ENCODE measurements at places on chromosomes 3 and 15.

DNA sequence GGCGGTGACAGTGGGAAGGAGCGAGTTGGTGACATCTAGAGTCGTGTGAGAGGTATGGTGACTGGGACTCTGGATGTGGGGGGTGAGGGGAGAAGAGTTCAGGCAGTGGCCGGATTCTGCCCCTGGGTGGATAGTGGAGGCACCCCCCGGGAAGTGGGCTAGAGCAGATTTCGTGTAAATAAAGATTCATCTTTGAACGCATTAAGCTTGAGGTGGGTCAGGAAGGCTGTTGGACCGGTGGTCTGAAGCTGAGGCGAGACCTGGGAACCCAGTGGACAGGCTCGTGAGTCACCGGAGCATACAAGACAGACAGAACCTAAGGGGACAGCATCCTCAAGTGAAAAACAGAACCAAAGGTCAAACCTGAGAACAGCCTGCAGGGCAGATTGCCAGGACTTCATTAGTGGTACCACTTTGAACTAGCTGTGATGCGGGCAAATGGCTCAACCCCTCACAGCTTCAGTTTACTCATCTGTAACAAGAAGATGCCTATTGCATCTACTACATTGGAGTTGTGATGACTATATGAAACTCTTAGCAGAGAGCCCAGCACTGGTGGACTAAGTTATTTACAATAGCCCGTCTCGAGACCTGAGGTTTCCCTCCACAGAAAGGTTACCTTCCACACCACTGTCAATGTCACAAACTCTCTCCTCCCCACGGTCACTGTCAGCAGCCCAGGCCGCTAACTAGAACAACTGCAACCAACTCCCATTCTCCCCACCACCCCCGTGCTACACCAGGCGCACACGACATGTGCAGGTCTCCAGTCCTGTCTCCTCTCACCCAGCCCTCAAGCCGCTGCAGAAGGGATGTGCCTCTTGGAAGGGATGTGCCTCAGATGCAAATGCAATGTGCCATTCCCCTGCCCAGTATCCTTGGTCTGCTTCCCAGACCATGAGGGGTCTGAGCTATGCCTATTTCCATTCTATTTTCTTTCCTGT is 901 bp upstream of the CLN6 start:
- DNase-seq: no peak

- no peak for DNase-seq
Measured at GRCh38 chr15:70036585-70037291, 61.0 kb downstream of the TLE3 start.

DNA sequence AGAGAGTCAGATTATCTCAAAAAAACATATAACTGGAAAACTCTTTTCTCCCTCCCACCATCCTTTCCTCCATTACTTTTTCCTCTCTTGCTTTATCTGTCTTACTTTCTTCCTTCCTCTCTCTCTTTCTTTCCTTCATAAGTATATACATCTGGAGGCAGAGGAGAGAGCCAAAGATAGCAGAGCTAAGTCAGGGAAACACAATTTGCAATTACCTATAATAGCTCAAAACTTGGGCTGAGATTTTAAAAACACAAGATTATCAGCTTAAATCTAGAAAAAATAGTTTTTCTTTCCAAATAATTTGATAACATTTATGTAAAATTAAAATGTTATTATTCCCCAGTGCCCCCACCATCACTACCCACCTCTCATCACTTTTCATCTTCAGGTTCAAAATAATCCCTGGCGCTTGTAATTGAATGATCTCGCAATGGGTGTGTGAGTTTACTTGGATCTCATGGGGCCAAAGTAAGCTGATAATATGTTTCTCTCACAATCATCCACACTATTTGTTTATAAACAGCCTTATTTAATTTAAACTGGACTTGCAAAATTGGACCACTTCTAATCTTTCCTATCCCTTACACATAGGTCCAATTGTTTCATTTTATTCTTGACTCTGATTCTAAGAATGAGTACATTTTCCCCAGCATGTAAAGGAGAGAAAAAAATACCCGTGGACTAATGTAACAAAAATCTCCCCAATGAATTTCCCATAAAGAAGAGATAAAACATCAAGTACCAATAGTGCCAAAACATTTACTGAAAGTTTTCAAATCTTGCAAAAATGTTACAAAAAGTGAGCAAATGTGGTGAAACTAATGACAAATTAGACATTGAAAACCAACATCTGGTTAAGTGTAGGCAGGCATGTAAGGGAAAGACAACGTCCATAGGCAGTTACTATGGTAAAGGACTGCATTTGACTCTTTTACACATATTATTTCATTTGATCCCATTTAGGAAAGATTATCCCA is 236.9 kb downstream of the DTWD1 start:
- DNase-seq: no peak

GRCh38 chr3:174002543-174002942 is 605.0 kb downstream of the NLGN1 start:
- no peak for DNase-seq

GRCh38 chr3:9951962-9952805 is at the start of gene PRRT3:
Gene PRRT3 (minus strand): TSS chr3:9952408. CDS start chr3:9950115, 2,293 bp downstream.
- no peak for DNase-seq

- DNase-seq: no peak
Measured at GRCh38 chr15:69668963-69669362, 216.3 kb downstream of the RPLP1 start.

- DNase-seq: no peak
Measured at GRCh38 chr3:99669879-99670555, 31.6 kb downstream of the COL8A1 start.
